SW480 (cell line): ENCODE measurements at places on chromosomes 6 and 20.
A peak's percentile ranks its signal among the peaks of the same experiment; 100 is the strongest.

DNA sequence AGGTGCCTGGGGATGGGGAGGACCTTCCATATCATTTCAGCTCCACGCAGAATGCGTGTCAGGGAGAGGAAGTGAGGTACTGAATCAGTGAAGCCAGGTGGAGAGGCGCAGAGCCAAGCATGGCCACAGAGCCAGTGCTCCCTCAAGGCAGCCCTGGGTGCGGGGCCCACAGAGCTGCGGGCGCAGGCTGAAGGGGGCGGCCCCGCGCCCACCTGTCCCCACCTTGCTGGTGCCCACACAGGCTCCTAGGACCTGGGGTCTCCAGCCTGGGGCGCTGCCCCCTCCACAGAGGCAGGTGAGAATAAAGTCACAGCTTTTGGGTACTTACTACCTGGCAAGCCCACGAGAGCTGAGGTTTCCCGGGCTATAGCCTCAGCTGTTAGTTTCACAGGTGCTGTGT, 40.0 kb upstream of the GATA5 start:
- no peak for DNase-seq

- peak; percentile 0 for DNase-seq
Measured at GRCh38 chr6:169752074-169752623, 727 bp downstream of the ERMARD start.

DNA sequence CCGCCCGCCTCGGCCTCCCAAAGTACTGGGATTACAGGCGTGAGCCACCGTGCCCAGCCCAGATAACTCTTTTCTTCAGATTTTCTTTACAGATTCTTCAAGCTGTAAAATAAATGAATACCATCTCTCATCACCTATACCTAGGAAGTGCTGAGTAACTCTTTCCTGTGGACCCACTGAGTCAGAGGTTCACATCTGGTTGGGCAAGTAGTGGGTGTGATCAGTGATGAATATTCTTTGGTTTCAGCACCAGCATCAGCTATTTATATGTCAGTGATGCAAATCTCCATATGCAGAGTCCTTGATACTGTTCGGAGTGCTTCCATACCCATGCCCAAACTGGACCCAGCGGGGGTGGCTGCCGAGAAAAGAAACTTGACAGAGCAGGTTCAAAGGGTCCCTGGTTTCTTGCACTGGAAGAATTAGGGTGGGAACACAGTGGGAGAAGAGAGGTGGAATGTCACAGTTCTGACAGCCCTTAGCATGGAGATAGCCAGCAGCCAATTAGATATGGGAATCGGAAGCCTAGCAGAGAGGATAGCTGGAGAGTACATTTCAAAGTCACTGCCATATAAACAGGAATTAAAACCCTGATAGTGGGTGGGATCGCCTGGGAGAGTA, 64.9 kb upstream of the DDR1 start:
- DNase-seq = no peak

GRCh38 chr6:147614501-147614900, 106.0 kb downstream of the SAMD5 start:
- no peak for DNase-seq

DNA sequence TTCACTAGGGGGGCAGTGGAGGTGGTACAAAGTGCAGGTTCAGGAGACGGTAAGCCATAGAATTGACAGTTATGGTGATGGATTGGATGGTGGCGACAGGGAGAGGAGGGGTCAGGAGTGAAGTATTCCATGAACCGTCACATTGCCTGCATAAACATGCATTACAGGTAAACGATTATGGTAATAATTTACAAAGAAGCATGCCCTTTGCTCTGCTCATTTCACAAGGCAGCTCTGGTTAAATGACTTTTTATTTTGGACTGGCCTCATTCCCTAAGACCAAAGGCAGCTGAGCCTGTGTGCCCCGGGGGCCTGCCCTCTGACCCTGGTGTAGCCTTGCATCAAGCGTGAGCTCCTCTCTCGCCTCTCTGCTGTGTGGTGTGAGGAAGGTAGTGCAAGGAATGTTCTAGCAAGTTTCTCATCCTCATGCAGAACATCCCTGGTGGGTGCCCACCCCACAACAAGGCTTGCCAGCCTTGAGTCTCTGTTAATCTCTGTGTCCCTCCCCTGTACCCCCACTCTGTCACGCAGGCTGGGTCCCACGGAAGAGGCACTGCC, 59.0 kb downstream of the PPP1R14C start:
- no peak for DNase-seq

DNA sequence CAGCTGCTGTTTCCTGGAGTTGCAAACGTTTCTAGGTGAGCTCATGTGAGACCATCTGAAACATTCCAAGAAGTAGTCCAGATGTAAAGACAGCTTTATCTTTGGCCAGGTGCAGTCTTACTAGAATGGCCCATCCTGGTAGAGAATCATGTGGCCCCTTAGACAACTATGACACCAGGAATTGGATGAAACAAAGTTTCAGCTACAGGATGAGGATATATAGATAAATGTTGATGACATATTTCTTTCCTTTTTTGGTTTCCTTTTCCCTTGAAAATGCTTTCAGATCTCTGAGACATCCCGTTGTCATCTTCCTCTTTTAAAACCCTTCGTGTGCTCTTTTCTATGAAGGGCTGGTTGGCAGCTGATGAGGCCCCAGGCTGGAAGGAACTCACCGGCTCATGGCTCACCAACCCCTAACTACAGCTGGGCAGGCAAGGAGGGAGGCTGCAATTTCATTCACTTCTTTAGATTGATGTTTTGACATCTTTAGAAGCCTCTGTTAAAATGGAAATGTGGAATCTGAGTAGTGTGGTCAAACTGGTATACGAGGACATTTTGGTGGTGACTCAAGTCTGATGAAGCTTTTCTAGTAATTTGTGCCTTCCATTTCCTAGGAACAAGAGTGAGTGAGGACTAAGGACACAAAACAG, 167.9 kb upstream of the TNFAIP3 start:
- no peak for DNase-seq

DNA sequence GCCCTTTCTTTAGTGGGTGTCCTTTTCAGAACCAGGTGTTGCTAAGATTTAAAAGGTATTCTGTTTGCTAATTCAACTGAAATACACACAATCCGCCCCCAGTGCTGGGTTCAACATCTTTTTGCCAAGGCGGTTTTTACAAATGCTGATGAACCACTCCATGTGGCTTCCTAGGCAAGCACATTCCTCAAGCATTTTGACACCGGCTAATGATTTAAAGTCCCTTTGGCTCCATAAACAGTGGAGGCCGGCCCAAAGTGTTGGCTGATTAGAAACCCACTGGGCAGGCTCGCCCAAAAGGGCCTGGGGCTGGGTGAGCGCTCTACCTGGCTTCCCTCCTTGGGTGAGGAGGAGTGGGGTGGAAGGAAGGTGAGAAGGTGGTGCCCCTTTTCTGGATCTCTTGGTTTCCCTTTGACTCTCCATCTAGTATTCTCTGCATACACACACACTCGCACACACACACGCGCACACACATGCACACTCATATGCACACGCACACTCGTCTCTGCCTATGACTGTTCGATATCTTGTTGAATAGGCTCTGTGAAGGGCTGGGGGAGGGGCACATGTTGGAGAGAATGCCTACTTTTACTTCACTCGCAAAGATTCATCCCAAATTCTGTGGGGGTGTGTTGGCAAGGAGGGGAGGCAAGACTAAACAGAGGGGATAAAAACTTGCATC, 66.7 kb upstream of the ARMC2 start:
- DNase-seq = no peak

DNA sequence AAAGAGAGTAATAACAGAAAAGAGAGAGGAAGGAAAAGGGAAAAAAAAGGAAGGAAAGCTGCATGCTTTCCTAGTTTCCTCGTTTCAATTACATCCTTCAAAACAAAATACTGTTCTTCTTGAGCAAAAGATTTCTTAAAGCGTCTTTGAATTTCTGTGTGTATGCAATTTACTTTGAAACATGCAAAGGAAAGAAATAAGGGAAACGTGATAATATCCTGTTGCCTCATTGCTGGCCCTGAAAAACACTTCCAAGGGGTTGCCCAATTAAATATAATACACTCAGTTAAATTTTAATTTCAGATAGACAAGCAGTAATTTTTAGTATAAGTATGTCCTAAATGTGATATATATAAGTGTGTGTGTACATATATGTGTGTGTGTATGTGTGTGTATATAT, 51.2 kb upstream of the TPD52L1 start:
- no peak for DNase-seq

GRCh38 chr6:41413250-41413649, 77.8 kb downstream of the NCR2 start:
- DNase-seq = no peak

- DNase-seq = no peak
Measured at GRCh38 chr6:79656134-79656533, 25.0 kb downstream of the SH3BGRL2 start.

GRCh38 chr20:25692499-25692898, 4.2 kb downstream of the ZNF337 start:
- DNase-seq = no peak

DNA sequence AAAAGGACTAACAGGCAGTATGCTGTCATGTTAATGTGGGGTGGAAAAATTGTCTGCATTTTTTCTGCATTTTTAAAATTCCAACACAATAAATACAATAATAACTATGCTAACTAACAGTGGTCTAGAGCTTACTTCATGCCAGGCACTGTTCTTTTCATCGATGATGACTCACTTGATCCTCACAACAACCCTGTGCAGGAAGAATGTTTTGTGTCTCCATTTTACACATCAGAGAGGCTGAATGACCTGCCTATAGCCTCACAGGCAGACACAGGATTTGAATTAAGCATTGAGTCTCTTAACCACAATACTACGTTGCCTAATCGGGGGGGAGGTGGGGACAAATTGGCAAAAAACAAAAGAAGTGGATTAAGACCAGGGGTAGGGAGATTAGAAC, 26.9 kb upstream of the FANCE start:
- DNase-seq = peak; percentile 20

- no peak for DNase-seq
Measured at GRCh38 chr6:107491760-107492660, 2.1 kb downstream of the SOBP start.

DNA sequence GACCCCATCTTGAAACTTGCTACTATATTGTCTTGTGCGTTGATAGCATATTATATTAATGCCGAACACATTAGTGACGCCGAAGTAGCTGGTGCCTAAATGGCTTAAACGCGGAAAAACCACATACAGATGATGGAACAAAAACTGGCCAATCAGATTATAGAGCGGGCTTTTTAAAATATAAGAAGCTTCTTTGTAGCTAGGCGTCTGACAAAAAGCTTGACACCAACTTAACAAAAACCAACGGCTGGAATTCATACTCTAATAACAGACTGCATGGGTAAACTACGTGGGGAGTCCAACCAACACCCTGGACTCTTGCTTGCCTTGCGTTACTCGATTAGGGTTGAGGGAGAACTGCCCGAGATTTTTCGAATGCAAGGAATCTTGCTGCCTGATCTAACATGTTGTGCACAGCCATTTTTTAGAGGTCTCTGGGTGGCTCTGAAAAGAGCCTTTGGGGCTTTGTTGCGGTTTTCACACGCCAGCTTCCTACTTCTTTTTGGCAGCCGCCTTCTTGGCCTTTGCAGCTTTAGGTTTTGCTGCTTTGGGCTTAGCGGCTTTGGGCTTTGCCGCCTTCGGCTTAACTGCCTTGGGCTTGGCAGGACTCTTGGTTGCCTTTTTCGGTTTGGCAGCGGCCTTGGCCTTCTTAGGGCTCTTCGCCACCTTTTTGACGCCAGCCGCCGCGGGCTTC, 45.7 kb downstream of the OR2B2 start:
- DNase-seq = peak; percentile 86

GRCh38 chr6:57307850-57308249, 9.6 kb upstream of the PRIM2 start:
- DNase-seq = no peak

GRCh38 chr6:109059571-109060021, 35.0 kb downstream of the SESN1 start:
- no peak for DNase-seq

GRCh38 chr20:52290569-52290968, 99.0 kb upstream of the ZFP64 start:
- DNase-seq = no peak

DNA sequence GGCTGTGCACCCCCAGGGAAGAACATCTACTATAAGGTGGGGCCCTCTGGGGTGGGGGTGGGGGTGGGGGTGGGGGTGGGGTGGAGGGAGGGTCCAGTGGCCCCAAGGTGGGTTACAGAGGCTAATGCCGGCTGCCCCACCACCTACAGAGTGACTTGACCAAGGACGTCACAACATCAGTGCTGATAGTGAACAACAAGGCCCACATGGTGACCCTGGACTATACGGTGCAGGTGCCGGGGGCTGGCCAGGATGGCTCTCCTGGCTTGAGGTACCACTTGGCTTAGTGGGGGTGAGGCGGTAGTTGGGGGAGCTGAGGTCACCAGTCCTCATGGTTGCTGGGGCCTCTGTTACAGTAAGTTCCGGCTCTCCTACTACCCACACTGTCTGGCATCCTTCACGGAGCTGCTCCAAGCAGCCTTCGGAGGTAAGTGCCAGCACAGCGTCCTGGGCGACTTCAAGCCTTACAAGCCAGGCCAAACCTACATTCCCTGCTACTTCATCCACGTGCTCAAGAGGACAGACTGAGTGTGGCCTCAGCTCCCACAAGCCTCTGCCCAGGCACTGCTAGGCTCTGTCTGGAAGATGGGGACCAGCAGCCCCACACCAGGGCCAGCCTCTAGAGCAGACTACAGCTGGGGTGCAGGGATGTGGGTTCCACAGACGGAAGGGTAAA, 2.8 kb downstream of the GNMT start:
- no peak for DNase-seq

- DNase-seq = peak; percentile 94
Measured at GRCh38 chr6:6969761-6970223, 138.0 kb upstream of the RREB1 start.

GRCh38 chr20:43844778-43845614, 69.7 kb upstream of the TOX2 start:
- DNase-seq = peak; percentile 99
